ENCODE measurements at places on chromosomes 1 and 21.

GRCh38 chr21:33884376-33885171, 31.0 kb downstream of the ATP5PO start:
- no peak for DNase-seq

DNA sequence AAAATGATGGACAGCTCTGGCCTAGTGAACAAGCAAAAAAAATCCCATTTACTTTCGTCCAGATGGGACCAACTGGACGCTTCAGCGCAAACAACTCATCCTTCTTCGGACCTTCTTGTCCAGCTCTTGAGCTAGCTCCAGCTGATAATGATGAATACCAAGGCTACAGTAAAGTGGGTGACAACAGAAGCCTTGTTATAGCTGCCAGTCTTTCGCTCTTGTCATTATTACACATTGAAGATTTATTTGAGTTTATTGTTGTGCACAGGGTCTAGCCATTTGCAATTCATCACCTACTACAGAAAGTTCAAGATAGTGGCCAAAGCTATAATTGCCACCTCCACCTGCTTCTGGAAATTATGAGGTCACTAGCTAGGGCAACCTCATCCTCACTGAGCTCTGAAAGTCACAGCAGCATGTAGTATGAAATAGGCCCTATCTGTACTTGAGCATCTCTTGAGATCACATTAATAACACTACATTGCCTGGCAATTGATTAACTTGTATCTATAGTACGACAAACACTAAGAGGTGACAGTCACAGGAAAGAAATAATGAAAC, 76.9 kb downstream of the GPATCH2 start:
- no peak for DNase-seq

GRCh38 chr21:38404177-38404576, 94.1 kb downstream of the ERG start:
- DNase-seq, result no peak

DNA sequence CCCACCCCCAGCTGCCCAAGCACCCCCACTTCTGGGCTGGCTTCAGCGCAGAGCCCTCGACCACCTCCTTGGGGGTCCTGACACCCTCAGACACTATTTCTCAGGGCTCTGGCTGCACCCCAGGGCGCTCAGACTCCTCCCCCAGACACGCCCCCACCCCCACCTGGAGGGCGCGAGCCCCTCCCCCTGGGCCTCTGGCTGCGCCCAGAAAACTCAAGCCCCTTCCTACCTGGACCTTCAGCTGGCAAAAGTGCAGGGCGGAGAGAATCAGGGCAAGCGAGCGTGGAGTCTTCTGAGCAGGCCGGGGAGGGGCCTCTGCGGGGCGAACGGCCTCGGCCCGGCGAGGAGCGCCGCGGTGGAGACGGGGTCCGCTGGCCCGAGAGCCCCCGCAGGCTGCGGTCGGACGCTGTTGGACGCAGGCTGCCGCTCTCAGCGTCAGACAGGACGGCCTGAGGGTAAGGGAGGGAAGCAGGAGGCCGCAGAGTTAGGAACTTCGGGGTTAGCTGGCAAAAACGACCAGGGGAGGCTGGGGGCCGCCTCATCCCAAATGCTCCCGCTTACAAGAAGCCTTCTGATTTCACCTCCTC, 17.4 kb upstream of the NBPF1 start:
- no peak for DNase-seq

DNA sequence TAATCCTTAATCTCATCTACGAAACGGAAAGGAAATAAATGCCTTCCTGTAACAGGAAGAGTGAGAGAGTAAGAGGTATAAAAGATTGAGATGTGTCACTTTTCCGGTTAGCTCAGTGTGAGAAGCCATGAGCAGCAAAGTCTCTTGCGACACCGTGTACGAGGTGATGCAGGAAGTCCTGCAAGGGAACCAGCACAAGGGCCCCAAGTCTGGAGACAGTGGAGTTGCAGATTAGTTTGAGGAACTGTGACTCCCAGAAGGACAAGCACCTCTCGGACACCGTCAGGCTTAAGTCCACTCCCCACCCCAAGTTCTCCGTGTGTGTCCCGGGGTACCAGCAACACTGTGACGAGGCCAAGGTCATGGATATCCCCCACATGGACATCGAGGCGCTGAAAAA, 592.3 kb upstream of the ADGRL2 start:
- no peak for DNase-seq

DNA sequence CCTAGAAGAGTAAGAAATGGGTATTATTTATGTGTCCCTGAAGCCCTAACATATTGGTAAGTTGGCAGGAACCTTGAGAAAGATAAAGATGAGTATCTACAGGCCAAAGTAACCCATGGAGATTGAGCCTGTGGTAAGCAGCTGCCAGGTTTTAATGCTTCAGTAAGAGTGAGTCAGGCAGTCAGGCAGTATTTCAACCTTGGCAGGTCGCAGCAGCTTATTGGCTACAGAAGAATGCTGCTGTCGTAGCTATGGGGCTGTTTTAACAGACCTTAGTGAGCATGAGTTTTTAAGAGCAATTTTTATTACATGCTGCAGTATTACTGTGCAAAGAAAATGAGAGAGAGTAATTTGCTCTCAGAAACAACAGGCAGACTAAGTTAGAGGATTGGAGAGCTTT, 10.3 kb upstream of the SLC30A10 start:
- DNase-seq, result no peak

GRCh38 chr1:193462629-193463320, 276.4 kb upstream of the B3GALT2 start:
- DNase-seq, result no peak

DNA sequence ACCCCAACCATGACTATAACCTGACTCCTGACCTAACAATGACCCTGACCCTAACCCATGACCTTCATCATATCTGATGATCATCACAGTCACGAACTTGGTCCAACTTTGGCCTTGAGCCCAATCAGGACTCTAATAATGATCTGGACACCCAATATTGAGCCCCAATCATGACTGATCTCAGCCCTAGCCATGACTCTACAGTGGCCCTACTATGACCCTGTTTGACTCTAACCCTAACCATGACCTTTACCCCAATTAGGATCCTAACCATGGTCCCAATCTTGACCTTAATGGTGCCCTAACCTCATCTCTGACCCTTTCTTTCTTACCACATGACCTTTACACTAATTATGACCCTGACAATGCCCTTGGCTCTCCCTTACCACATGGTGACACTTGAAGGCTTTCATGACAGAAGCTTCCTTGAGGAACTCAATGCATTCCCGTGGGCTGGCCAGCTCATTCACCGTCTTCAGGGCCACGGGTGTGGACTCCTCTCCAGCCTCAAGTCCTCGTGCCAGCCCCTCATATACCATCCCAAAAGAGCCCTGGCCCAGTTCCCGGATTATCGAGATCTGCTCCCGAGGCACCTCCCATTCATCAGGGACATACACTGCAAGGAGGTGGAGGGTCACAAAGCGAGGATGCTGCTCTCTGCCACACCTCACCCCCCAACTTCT, 16.2 kb downstream of the INSRR start:
- no peak for DNase-seq

- no peak for DNase-seq
These were observed 674.3 kb downstream of the BRINP3 start for GRCh38 chr1:189803364-189803763.

- DNase-seq, result no peak
These were observed 621.0 kb downstream of the LMO4 start for GRCh38 chr1:87949711-87950110.

GRCh38 chr1:85025940-85026339, 22.4 kb downstream of the MCOLN3 start:
- no peak for DNase-seq

DNA sequence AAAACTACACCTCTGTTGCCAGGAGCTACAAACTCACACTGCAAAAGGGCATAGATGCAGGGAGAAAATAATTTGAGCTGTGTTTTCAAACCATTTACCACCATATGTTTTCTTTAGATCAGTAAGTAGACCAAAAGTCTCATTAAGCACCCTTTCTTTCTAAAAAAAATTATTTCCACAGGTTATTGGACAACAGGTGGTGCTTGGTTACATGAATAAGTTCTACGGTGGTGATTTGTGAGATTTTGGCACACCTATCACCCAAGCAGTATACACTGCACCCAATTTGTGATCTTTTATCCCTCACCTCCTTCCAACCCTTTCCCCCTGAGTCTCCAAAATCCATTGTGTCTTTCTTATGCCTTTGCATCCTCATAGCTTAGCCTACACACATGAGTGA, 21.1 kb downstream of the MAP10 start:
- no peak for DNase-seq

GRCh38 chr21:45892156-45892915, 89.2 kb upstream of the COL6A1 start:
- DNase-seq, result no peak

GRCh38 chr1:29621826-29622435, 385.6 kb downstream of the PTPRU start:
- no peak for DNase-seq

DNA sequence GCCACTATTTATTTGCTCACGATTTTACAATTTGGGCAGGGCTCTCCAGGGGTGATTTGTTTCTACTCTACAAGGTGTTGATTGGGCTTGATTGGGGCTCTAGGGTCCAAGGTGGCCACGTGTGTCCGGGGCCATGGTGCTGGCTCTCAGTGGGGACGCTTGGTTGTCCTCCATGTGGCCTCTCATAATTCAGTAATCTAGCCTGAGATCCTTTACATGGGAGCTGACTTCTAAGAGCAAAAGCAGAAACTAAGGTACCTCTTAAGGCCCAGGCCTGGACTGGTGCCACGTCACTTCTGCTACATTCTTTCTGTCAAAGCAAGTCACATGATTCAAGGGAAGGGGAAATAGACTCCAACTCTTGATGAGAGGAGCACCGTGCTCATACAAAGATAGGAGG, 8.1 kb upstream of the PSRC1 start:
- no peak for DNase-seq

GRCh38 chr1:246032031-246032551, 475.0 kb downstream of the SMYD3 start:
- no peak for DNase-seq

DNA sequence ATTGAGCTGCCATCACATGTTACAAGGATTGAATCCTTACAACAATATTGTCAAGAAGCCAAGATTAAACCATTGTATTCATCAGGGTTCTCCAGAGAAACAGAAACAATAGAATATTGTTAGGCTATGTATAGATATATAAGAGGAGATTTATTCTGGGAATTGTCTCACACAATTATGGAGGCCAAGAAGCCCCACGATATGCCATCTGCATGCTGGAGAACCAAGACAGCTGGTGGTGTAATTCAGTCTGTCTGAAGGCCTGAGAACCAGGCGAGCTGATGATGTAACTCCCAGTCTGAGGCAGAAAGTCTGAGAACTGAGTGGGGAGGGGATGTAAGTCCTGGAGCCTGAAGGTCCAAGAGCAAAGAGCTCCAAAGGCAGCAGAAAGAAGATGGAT, 14.5 kb upstream of the TTF2 start:
- DNase-seq, result no peak

GRCh38 chr1:32899586-32900296, 1.4 kb downstream of the TMEM54 start:
- DNase-seq, result no peak

GRCh38 chr1:85502625-85503083, 37.7 kb upstream of the DDAH1 start:
- DNase-seq, result no peak

DNA sequence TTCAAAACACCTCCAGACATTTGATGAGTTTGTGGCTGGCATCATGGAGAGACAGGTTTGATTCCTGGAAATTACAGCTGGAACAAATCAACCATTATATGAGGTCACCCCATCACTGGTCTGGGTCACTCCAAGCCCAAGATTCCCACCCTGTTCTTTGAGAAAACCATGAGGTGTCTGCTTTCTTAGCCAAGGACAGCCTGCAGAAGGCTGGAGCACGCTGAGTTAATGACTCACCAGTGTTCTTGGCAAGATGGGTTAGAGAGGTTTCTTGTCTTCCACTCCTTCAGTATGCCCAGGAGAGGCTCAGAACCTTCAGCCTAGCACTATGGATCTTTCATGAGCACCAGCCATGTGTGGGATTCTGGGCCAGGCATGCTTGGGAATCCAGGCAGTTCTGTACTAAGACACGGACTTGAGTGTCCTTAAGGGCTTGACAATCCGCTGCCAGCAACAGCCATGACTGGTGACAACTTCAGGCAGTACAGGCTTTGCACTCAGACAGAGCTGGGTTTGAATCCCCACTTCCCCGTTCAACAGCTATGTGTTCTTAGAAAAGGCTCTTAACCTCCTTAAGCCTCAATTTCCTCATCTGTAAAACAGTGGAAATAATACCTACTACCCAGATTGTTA, 43.9 kb downstream of the GRHL3 start:
- DNase-seq, result no peak

GRCh38 chr1:213606252-213606820, 381.4 kb upstream of the PROX1 start:
- no peak for DNase-seq

GRCh38 chr1:177227978-177228692, 57.4 kb downstream of the BRINP2 start:
- DNase-seq, result no peak

GRCh38 chr1:114108751-114109255, 44.9 kb downstream of the SYT6 start:
- DNase-seq, result no peak

- no peak for DNase-seq
These were observed 57.7 kb downstream of the UBE2T start for GRCh38 chr1:202283991-202284390.

GRCh38 chr21:36966821-36967768, 626 bp upstream of the HLCS start:
- DNase-seq, result no peak
